Heart right ventricle (tissue), 16 donors: ENCODE measurements at places on chromosomes 3 and 15. TPM values are rescaled to one million over a fixed set of nuclear protein-coding genes. Genes with fewer than 3 reads are reported as not detected.

- DNase-seq, result no peak
These were observed 119.9 kb upstream of the GAP43 start for GRCh38 chr3:115503394-115503793.

TMIE gene
- polyA plus RNA-seq, result 0.39 TPM

HIGD2B gene
- polyA plus RNA-seq, result not detected

DNA sequence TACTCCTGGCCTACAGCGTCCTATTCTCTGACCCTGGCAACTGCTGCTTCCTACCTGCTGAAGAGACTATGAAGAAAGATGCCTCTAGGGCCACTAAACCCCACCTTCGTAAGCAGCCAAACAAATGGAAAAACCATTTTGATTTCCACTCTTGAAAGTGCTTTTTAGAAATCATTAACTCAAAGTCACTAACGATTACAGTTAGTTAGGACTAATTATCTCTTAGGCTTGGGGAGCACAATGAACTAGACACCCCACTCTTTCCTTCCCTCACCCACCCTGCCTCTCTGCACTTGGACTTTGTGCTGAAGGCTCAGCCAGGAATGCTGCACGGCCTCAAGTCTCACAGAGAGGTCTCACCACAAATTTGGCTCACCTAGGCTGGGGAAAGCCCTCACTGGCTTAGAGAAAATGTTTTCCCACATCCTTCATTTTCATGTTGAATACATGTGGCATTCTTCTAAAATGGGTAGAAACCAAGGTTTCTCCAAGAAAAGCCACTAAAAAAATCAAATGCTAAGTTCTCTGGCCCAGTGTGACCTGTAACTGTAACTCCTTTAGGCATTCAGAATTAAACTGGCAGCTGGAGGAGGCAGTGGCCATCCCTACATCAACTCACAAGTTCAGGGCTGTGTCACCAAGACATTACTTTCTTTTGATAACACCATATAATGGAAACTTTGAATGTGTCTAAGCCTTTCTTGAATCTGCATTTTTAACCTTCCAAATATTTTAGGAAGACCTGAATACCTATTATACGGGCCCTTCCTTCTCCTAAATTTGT lies 47.1 kb downstream of the NPTN start:
- no peak for DNase-seq

DNA sequence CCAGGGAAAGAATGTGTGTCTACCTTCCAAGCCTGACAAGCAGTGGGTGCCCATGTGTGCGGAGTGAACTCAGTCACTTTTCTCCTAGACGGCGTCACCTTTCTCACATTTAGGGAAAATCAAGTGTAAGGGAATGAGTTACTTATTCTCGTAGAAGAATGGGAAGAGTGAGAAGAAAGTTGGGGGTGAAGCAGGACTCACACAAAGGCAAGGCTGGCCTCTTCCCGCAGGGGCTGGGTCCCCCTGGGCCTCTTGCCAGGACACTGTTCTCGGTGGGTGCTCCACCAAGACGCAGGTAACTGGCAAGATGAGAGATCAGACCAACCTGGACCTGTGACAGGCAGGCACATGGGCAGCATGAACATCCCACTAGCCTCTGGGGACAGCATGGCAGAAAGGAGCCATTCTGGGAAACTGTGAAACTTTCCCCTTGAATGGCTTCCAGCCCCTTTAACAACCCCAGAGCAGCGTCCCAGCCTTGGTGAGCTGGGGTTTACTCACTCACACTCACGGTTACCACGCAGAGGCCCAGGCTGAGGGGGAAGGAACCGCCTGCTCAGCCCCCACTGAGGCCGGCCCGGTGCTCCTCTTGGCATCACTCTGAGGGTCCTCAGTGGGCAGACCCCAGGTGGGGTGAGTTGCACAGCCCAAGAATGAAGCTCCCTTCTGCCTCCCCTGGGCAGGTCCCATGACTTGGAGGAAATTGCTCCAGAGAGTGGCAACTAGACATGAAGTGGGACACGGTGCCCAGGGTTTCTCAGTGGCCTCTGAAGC lies 15.0 kb upstream of the SRP14 start:
- no peak for DNase-seq

CCR8 gene
- polyA plus RNA-seq, result not detected
